ENCODE measurements at places on chromosomes 2 and 18. TPM values are rescaled to one million over a fixed set of nuclear protein-coding genes. Genes with fewer than 3 reads are reported as not detected.

Gene UGT1A6
- polyA plus RNA-seq = 3.2 TPM

Gene ASB18
- polyA plus RNA-seq = not detected

Gene RAB17
- polyA plus RNA-seq = 10.1 TPM

Gene CHRND
- polyA plus RNA-seq = 0.87 TPM

Gene GPBAR1
- polyA plus RNA-seq = 2.0 TPM

Gene CD8B2
- polyA plus RNA-seq = 0.05 TPM

Gene CNGA3
- not detected for polyA plus RNA-seq

Gene DSC2
- 44.8 TPM for polyA plus RNA-seq

Gene TEX51
- polyA plus RNA-seq = not detected

Gene IMMT
- polyA plus RNA-seq = 113 TPM

Gene FSHR
- polyA plus RNA-seq = not detected

Gene ALS2
- polyA plus RNA-seq = 29.0 TPM

Gene COLEC11
- polyA plus RNA-seq = 1.5 TPM

Gene LAMA3
- polyA plus RNA-seq = 1.7 TPM

Gene GDF7
- 3.9 TPM for polyA plus RNA-seq

Gene CXCR2
- 0.58 TPM for polyA plus RNA-seq

Gene CRIM1
- 79.7 TPM for polyA plus RNA-seq

Gene FZD7
- polyA plus RNA-seq = 57.5 TPM

Gene TRABD2A
- 0.52 TPM for polyA plus RNA-seq

Gene TUBB8B
- 0.86 TPM for polyA plus RNA-seq

Gene COL4A3
- polyA plus RNA-seq = 78.8 TPM

Gene CACNB4
- 16.7 TPM for polyA plus RNA-seq

Gene ROCK1
- 59.0 TPM for polyA plus RNA-seq

Gene FARP2
- 60.7 TPM for polyA plus RNA-seq

Gene ASTL
- polyA plus RNA-seq = 0.17 TPM

Gene FECH
- polyA plus RNA-seq = 41.8 TPM

Gene CCDC178
- polyA plus RNA-seq = 2.9 TPM

Gene NCK2
- 81.7 TPM for polyA plus RNA-seq

Gene ECEL1
- 27.8 TPM for polyA plus RNA-seq

Gene ELOA2
- not detected for polyA plus RNA-seq

Gene DUSP19
- polyA plus RNA-seq = 4.9 TPM

Gene FAM124B
- polyA plus RNA-seq = 2.8 TPM

Gene ZNF804A
- polyA plus RNA-seq = 1.2 TPM

Gene TAF4B
- polyA plus RNA-seq = 6.0 TPM

Gene GPR39
- 2.6 TPM for polyA plus RNA-seq

Gene POTEC
- 0.06 TPM for polyA plus RNA-seq

Gene FAM110C
- polyA plus RNA-seq = 13.4 TPM

Gene CNTNAP5
- polyA plus RNA-seq = 0.03 TPM

Gene GAL3ST2
- 0.52 TPM for polyA plus RNA-seq

Gene TEKT4
- polyA plus RNA-seq = 0.06 TPM

Gene ZNF521
- polyA plus RNA-seq = 44.2 TPM

Gene TMEM200C
- polyA plus RNA-seq = 1.6 TPM

Gene SNORC
- 3.4 TPM for polyA plus RNA-seq

Gene TRIM54
- 5.3 TPM for polyA plus RNA-seq

Gene CD207
- polyA plus RNA-seq = not detected

Gene TMEM178A
- polyA plus RNA-seq = 96.6 TPM

Gene TLX2
- polyA plus RNA-seq = 0.10 TPM

Gene MRO
- 3.6 TPM for polyA plus RNA-seq

All from renal cortex interstitium (tissue), 15 donors.